ENCODE measurements at places on chromosomes 3 and 15.

GRCh38 chr15:92942706-92943105, 42.6 kb downstream of the CHD2 start:
- DNase-seq: no peak

GRCh38 chr3:10757021-10757820, 58.8 kb upstream of the SLC6A11 start:
- DNase-seq: no peak

DNA sequence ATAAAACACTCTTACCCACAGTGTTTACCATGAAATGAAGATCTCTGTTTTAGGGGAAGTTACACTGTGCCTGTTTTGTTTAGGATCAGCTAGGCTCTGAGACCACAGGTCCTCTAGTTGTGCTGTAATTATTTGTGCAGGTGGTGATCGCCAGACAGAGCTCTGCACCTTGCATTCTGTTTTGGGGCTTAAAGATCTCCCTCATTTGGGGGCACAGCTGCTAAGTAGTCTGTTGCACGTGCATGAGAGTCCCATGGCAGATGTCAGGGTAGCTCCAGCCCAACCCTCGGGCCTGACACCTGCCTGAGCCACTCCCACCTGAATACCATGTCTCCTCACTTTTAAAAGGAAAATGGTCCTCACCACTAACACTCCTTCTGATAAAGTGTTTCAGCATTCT, 12.4 kb downstream of the C3orf20 start:
- DNase-seq: no peak

DNA sequence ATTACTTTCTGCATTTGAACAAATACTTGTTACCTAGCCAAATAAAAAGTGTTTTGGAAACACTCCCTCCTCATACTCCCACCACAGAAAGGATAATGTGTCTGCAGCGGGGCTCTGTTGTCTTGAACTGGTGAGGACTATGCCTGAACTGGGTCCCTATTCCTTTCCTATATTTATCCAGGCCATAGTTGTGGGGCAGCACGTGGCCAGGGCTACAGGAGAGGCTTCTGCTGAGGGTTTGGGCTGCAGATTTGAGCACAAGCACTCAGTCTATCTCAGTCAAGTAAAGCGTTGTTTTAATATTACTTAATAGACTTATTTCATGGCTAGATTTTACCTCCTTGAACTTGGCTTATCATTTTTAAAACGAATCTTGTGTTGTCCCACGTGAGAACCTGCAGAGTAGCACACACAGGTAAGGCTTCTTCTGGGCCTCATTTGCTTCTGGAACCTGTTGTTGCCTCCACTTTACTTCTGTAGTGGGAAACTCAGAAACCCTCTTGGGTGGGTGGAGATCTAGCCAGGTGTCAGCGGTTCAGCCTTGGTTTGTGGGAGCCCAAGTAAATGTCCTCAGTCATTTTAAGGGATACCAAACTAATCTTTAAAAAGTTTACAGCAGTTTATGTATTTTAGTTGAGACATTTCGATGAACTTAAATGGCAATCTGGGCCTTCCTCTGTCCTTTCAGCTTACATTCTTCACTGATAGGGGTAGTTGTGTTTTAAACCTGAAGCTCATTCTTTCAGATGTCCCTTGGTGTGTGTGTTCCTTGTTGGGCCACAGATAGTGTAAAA, 51.1 kb downstream of the TRIM71 start:
- DNase-seq: no peak
